Left ventricle myocardium inferior (tissue), 1 donor: ENCODE measurements at places on chromosomes 1 and 21. TPM values are rescaled to one million over a fixed set of nuclear protein-coding genes. Genes with fewer than 3 reads are reported as not detected.

Gene VWA5B1
- 0.16 TPM for total RNA-seq

Gene ATP5PB
- 671 TPM for total RNA-seq

Gene RXFP4
- not detected for total RNA-seq

Gene CFAP141
- not detected for total RNA-seq

GRCh38 chr1:180141381-180141934, 13.2 kb upstream of the QSOX1 start:
- no peaks in the 10 kb centered on the region for H3K27me3 ChIP-seq
- no peaks in the 10 kb centered on the region for H3K36me3 ChIP-seq
- no peak overlapping the region for H3K4me3 ChIP-seq
- DNase-seq: no peak
- H3K4me1 ChIP-seq: no peaks in the 10 kb centered on the region

DNA sequence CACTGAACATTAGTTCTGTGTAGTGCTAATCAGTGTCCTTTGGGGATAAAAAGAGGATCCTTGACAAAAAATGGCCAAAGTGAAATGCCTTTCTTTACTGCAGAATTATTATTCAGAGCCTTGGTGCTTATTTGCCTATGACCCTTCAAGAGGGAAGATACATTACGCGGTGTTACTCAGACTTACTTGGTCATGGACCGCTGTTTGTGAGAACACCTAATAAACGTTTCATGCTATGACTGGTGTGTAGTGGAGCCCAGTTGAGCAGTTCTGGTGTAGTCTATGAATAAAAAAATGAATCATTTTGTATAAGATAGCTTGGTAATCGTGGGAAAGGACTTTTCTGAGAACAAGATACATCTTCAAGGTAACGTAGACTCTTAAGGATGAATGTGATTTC, 8.3 kb downstream of the NFYC start:
- H3K27ac ChIP-seq: no peak overlapping the region
- no peak for DNase-seq
- H3K4me1 ChIP-seq: peaks cover 80% of the 10 kb centered on the region
- no peaks in the 10 kb centered on the region for H3K36me3 ChIP-seq
- no peaks in the 10 kb centered on the region for H3K27me3 ChIP-seq
- H3K4me3 ChIP-seq: no peak overlapping the region

- no peak for DNase-seq
- peak overlapping the region; percentile 80 for H3K4me3 ChIP-seq
- H3K36me3 ChIP-seq: peaks cover 16% of the 10 kb centered on the region
- peaks cover 55% of the 10 kb centered on the region for H3K4me1 ChIP-seq
These were observed 945 bp downstream of the WDR3 start for GRCh38 chr1:117930484-117930883.

DNA sequence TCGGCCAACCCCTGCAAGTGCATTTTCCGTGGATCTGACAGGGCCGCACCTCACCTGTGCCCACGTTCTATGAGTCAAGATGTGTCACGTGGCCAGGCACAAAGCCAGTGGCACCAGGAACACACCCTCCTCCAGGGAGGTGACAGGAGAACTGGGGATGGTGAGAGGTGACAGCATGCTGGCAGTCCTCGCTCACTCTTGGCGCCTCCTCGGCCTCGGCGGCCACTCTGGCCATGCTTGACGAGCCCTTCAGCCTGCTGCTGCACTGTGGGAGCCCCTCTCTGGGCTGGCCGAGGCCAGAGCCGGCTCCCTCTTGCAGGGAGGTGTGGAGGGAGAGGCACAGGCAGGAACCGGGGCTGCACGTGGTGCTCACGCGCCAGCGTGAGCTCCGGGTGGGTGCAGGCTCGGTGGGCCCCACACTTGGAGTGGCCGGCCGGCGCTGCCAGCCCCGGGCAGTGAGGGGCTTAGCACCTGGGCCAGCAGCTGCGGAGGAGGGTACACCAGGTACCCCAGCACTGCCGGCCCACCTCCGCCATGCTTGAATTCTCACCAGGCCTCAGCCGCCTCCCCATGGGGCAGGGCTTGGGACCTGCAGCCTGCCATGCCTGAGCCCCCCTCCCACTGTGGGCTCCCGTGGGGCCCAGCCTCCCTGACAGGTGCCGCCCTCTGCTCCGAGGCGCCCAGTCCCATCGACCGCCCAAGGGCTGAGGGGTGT, 11.6 kb upstream of the TTC34 start:
- H3K4me1 ChIP-seq: no peaks in the 10 kb centered on the region
- H3K27ac ChIP-seq: no peak overlapping the region
- H3K27me3 ChIP-seq: peaks cover 70% of the 10 kb centered on the region
- H3K4me3 ChIP-seq: no peak overlapping the region
- no peak for DNase-seq

- H3K36me3 ChIP-seq: no peaks in the 10 kb centered on the region
- DNase-seq: no peak
- H3K4me1 ChIP-seq: peaks cover 26% of the 10 kb centered on the region
- no peak overlapping the region for H3K4me3 ChIP-seq
- no peaks in the 10 kb centered on the region for H3K27me3 ChIP-seq
These were observed 99.8 kb upstream of the C1orf105 start for GRCh38 chr1:172320733-172321132.

DNA sequence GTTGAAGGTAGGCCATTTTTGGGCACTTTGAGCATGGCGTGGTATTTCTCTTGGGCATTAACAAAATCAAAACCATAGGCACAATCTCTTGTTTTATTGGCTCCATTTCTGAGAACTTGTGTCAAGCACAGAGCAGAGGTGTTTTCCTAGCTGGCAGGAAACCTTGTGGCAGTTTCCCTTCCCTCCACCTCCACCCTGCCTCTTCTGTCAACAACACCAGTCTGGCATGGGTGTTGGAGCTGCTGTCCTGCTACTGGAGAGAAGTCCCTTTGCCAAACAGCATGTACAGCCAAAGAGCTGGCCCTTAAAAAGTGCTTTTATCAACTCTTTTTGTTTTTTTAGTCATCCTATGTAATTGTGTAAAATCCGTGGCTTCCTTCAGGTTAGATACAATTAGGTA, 16.0 kb downstream of the ATP1A1 start:
- H3K27ac ChIP-seq: peak overlapping the region; percentile 36
- H3K4me3 ChIP-seq: no peak overlapping the region
- DNase-seq: no peak

DNA sequence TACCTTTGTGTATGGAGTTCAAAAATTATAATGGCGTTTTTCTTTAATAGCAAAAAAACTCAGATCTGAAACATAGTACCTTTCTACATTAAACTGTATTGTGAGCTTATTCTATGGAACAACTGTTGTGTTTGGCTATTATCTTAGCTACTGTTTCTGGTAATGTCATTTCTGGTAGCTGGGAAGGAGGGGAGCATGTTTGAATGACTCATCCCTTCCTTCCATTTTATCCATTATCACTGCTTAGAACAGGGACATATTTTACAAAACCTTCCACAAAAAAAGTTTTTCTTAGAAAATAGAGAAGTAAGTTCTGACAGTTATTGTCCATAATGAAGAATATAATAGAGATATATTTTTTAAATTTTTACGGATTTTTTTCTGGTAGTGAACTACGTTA, 128.3 kb downstream of the NRDC start:
- no peak overlapping the region for H3K27ac ChIP-seq

DNA sequence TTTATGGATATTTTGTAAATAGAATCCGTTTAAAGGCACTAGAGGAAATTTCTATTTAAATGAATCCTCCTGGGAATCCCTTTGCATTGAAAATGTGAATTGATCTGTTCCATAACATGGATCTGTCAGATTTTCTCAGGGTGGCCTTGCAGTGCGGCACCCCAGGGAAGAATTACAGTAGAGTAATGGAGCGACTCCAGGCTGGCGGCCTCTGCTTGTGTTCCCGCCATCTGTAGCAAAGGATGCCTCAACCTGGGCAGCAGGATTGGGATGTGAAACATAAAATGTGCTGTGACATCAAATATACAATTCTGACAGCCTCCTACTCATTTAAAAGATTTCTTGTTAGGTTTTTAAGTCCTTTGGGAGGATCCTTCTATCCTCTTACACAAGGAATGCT, 115.9 kb downstream of the RHOU start:
- peaks cover 13% of the 10 kb centered on the region for H3K4me1 ChIP-seq
- H3K36me3 ChIP-seq: no peaks in the 10 kb centered on the region
